GM12878 (cell line): ENCODE measurements at places on chromosomes 12 and 14. TPM values are rescaled to one million over a fixed set of nuclear protein-coding genes. Genes with fewer than 3 reads are reported as not detected.

- DNase-seq: no peak
Measured at GRCh38 chr12:94498073-94498472, 38.4 kb upstream of the CEP83 start.

Gene FAM181A
- not detected in 2 replicates for total RNA-seq

DNA sequence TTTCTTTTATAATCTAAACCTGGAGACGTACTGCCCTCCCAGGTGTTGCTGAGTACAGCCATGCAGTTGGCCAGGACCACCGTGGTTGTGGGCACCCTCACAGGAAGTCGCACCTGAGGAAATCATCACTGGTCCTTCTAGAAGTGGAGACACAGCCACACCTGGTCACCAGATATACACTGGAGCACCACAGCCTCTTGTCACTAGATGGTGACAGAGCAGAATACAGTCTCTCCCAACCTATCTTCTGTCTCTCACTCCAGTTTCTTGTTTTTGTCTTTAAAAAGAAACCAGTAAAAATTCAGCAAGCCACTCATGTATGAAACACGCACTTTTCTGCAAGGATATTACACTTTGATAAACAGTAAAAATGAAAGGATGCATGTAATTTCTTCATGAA is 43.1 kb upstream of the GPHB5 start:
- no peak for DNase-seq

GRCh38 chr14:84323978-84324377 is 1206.0 kb upstream of the FLRT2 start:
- DNase-seq: no peak

DNA sequence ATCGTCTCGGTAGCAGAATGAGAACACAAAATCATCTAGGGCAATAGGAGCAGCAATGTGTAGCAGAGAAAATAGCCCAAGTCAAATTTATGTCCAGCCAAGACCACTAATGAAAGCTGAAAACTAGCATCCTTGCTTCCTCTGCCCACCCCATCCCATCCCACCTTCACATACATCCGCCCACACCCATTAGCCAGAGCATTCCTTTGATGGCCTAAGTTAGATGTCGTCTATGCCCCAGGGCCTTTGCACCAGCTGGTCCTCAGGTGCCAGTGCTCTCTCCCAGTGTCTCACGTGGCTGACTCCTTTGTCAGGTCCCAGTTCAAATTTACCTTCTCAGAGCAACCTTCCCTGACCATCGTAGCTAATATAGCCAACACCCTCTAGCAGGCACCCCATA is 17.8 kb upstream of the PPP2R5C start:
- no peak for DNase-seq

DNA sequence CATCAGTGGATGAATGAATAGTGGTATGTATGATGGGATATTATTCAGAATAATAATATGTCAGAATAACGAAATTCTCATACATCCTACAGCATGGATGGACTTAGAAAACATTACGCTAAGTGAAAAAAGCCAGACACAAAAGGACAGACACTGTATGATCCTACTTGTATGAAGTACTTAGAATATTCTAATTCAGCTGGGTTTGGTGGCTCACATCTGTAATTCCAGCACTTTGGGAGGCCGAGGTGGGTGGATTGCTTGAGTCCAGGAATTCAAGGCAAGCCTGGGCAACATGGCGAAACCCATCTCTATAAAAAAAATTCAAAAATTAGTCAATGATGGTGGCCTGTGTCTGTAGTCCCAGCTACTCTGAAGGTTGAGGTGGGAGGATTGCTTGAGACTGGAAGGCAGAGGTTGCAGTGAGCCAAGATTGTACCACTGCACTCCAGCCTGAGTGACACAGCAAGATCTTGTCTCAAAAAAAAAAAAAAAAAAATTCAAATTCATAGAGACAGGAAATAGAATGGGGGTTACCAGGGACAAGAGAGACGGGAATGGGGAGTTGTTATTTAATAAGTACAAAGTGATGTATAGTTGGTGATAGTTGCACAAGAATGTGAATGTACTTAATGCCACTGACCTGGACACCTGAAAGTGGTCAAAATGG is 132.3 kb downstream of the CHST11 start:
- no peak for DNase-seq

Gene TAS2R7
- total RNA-seq: not detected in 2 replicates

- DNase-seq: no peak
Measured at GRCh38 chr14:92692822-92693226, 55.6 kb downstream of the LGMN start.

Gene TAS2R42
- not detected in 2 replicates for total RNA-seq

Gene P2RX7
- total RNA-seq: 1.5 and 2.2 TPM in 2 replicates

DNA sequence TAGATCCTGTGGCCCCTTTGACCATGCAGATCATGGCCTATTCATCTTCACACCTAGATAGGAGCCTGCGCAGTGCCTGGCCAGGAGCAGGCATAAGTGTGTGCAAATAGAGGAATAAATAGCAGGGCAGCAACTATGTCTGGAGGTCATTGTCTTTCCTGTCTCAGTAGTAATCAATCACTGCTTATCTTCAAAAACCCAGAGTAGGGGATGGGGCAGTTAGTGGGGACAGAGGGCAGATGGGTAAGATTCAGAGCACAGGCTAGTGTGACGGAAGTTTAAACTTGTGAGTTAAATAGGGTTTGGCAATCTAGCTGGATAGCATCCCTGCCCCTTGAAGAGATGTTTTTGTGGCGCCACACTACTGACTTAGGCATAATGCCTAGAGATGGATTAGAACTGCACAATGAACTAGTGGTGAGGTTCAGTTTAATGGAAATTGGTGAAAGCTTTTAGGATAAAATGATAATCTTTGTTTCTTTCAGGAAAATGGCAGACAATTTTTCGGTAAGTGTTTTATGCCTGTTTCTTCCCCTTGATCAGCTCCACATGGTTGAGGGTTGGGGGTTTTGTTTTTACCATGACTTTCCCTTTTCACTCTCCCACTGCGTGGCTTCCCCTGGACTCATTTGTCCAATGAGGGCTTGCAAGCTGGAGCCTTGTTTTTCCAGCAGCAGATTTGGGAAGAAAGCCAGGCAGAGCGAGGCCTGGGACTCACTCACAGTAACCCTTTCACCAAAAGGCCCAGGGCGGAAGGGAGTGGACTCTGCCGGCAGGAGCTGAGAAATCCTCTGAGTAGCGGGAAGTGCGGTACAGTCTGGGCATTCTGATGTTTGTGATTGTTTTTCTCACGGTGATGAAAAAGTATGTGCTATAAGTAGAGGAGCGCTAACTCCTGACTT is 8.1 kb downstream of the LGALS3 start:
- no peak for DNase-seq

Gene LMNTD1
- not detected in 2 replicates for total RNA-seq

DNA sequence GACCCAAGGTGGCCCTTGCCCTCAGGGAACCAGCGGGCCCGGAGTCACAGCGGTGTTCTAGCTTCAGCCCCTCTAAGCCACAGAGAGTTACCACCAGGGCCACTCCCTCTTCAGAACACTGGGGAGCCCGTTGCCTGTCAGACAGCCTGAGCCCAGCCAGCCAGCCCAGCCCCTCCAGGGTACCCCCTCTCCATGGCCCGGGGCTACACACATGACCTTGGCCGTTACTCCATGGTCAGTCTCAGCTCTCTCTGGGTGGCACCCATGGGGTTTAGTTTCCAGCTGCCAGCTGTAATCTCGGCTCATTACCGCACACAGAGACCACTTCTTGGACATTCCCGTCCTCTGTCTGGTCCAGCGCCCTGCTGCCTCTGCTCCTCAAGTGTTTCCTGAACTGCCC is 35.0 kb downstream of the PPP2R5C start:
- DNase-seq: no peak

Gene OAS2
- 89.7 and 102 TPM in 2 replicates for total RNA-seq

Gene KSR2
- total RNA-seq: 0.05 and 0.10 TPM in 2 replicates

Gene ANKRD9
- total RNA-seq: 3.6 and 4.4 TPM in 2 replicates

Gene LRP1-AS
- not detected in 2 replicates for total RNA-seq

Gene KIF5A
- total RNA-seq: 2.2 and 2.9 TPM in 2 replicates

DNA sequence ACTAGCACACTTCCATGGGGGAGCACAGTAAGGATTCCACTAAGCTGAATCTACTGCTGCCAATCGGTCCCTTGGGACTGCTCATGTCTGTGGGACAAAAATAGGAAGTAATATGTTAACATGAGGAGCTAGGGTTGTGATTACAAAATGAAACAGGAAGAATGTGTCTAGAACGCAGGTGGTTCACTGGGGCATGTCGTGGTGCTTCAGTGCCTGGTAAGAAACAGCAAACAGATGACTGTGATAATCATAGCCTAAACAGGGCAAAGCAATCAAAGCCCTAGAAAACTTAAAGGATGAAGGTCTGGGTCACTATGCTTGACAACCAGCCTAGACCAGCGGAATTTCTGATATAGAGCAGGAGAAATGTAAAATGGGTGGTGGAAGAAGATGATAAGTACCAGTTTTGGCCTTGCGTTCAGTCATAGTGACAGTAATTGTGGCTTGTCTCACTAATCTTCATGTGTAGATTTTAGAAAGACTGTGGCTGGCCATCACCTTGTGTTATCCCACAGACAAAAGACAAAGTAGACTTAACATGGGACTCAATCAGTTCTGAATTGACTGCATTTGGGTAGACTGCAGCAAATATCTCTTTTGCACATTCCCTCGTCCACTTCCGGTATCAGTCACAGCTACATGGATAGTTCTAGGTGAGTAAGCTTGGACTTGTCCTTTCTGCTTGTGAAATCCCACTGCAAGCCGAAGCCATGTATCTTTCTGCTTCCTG is 51.4 kb downstream of the WASHC3 start:
- peak; percentile 84 for DNase-seq

Gene PMCH
- not detected in 2 replicates for total RNA-seq

DNA sequence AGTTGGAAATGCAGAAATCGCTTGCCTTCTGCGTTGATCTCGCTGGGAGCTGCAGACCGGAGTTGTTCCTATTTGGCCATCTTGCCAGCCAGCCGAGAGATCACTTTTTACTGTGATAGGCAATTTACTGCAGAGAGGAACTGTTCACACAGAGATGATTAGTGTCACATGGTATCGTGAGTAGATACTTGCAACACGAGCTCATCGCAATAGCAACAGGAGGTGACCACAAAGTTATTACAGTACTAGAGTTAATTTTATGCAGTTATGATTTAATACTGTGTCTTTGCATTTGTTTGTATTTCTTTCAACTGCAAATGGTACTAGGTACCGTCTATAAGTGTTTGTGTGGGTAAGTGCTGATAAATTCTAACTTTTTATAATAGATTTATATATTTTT is 27.8 kb downstream of the NOPCHAP1 start:
- DNase-seq: no peak

GRCh38 chr12:131831635-131832041 is 3.4 kb downstream of the MMP17 start:
- no peak for DNase-seq

DNA sequence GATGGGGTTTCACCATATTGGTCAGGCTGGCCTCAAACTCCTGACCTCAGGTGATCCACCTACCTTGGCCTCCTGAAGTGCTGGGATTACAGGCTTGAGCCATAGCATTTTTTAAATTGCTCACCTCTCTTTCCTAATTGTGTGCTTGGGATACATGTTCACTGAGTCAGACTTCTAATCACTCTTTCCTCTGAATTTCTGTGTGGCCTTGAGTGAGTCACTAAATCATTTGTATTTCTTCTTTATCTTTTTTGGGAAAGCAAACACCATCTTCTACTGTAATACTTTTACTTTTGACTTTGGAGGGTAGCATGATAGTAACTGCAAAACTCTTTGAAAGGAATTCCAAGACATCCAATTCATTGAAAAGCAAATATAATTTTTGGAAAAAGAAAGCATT is 60.8 kb downstream of the FLRT2 start:
- no peak for DNase-seq

Gene ESPL1
- total RNA-seq: 54.4 and 61.9 TPM in 2 replicates

- DNase-seq: no peak
Measured at GRCh38 chr14:64623554-64624165, 73.9 kb downstream of the PPP1R36 start.

Gene OTUB2
- 0.46 and 0.77 TPM in 2 replicates for total RNA-seq

- DNase-seq: no peak
Measured at GRCh38 chr12:65911321-65911720, 87.0 kb downstream of the HMGA2 start.

GRCh38 chr12:57736741-57737466 is 1.6 kb downstream of the AGAP2 start:
- no peak for DNase-seq

GRCh38 chr12:57208631-57209282 is 7.8 kb upstream of the NXPH4 start:
- no peak for DNase-seq
